ENCODE measurements at places on chromosomes 16 and 17.

GRCh38 chr16:48950184-48950583 lies 331.5 kb downstream of the CBLN1 start:
- no peak for DNase-seq

DNA sequence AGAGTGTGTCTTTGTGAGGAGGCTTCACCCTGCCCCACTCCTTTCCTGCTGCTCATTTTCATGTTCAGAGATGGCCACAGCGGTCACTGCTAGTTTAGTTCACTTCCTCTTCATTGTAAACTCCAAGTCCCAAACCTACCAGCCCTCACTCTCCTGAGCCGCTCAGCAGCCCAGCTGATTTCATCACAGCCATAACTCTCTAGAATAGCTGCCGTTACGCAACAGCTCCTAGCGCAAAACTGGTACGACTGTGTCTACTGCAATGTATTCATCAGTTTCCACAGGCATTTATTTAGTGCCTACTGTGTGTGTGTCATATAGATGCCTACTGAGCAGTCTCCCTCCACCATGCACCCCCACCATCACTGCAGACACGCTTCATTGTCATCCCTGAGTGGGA lies 233.5 kb upstream of the RPL38 start:
- DNase-seq, result no peak

- peak; percentile 55 for DNase-seq
Measured at GRCh38 chr17:66533572-66533971, 231.2 kb downstream of the PRKCA start.

DNA sequence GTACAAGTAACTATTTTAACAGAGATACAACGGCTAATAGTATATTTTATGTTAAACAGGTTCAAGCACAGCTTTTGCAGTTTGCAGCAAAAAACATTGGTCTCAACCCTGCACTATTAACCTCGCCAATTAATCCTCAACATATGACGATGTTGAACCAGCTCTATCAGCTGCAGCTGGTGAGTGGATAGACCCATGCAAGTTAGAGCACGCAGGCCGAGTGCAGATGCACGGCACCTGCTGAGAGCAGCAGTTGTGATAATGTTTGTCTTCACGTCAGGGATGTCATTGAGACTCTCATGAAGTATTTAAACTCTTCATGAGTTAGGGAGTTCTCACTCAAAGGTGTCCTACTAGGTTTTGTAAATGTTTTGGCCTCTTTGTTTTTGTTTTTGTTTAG lies 45.6 kb downstream of the TMC6 start:
- DNase-seq, result no peak

GRCh38 chr16:72125635-72126428 lies 32.2 kb downstream of the DHX38 start:
- DNase-seq, result no peak

DNA sequence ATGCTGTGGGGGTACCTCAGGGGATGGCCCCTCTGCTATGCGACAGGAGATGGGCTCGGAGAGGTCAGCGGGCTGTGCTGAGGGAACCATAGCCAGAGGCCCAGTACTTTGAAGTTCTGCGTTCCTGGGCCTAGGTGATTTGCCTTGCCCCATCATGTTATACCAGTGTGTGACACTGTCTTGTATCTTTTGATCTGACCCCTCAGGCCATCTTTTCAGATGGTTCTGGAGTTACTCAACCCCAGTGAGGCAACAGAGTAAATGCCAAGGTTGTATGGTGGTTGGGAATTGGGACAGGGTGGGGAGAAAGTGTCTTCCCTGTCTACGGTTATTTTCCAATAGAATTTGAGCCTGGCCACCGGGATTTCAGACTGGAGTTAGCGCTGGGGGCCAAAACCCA lies 8.5 kb downstream of the MSI2 start:
- no peak for DNase-seq

- DNase-seq, result peak; percentile 63
Measured at GRCh38 chr16:31880322-31880979, 6.8 kb downstream of the ZNF267 start.

DNA sequence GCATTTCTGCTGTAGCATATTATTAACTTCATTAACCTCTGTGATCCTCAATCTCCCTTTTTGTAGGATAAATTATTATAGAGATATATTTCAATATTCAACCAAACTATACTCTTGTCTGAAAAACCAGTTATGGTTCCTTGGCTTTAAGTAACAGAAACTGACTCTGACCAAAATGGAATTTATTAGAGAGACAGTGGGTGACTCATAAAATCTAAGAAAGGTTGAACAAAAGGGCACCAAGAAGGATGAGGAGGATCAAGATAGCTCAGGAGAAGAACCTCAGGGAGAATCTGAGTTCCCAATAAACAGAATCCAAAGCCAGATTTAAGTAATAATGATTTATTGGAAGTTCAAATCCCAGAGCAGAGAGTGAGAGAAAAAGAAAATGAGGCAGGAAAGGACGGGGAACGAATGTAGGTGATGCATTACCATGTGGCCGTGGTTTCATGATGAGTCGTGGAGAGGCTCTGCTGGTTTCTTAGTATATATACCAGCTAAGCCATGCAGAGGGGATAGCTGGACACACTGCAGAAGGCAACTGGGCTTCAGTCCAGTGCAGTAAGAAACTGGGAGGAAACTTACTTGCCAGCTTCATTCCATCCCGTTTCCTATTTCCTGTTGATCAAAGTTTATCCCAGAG lies 151.5 kb upstream of the GOT2 start:
- no peak for DNase-seq

- DNase-seq, result peak; percentile 38
Measured at GRCh38 chr17:45719335-45720071, 64.6 kb upstream of the CRHR1 start.

DNA sequence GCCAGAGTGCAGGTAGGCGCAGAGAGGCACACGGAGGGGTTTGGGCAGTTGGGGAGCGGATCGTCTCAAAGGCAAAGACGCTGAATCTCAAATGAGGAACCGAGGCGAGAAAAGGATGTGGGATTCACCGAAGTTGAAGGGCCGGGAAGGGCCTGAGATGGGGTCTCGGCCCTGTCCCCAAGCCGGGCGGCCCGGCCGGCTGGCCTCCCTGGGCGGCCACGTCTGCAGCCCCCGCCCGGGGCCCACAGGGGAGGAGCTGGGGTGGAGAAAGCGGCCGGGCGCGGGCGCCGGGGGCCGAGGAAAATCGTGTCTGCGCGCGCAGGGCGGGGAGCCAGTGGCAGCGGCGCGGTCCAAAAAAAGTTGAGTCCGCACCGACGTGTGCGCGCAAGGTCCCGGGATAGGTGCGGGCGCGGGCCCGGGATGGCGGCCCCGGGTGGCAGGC lies 458 bp downstream of the SLC12A4 start:
- peak; percentile 32 for DNase-seq

- DNase-seq, result no peak
Measured at GRCh38 chr16:59058250-59058649, 324.1 kb upstream of the GOT2 start.

- peak; percentile 86 for DNase-seq
Measured at GRCh38 chr17:38349097-38349730, 2.4 kb upstream of the SOCS7 start.

DNA sequence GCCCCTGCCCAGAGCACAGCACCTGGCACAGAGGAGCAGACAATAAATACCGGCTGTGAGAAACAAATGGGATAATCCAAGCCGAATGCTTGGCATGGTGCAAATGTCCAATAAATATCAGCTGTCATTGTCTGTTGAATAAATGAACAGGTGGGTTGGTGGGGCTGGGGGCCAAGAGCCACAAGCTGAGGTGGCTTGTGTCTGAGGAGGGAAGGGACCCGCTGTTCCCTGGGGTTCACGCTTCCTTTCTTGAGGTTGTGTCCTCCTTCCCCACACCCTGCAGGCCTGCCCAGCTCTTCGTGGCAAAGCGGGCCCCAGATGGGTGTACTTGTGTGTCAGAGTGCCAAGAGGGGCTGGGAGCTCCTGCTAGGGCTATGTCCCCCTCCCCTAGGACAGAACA lies 38.6 kb downstream of the ARHGAP27 start:
- no peak for DNase-seq

- DNase-seq, result no peak
Measured at GRCh38 chr16:75288596-75289120, 37.2 kb upstream of the BCAR1 start.

DNA sequence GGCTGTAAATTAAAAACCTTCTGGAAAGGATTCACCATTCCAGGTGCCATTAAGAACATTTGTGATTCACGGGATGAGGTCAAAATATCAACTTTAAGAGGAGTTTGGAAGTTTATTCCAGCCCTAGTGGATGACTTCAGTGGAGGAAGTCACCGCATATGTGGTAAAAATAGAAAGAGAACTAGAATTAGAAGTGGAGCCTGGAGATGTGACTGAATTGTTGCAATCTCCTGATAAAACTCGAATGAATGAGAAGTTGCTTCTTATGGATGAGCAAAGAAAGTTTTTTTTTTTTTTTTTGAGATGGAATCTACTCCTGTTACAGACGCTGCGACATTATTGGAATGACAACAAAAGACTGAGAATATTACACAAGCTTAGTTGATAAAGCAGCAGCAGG lies 26.7 kb downstream of the CCL4 start:
- no peak for DNase-seq

GRCh38 chr16:1723450-1724147 lies 17.6 kb downstream of the MAPK8IP3 start:
- peak; percentile 53 for DNase-seq

DNA sequence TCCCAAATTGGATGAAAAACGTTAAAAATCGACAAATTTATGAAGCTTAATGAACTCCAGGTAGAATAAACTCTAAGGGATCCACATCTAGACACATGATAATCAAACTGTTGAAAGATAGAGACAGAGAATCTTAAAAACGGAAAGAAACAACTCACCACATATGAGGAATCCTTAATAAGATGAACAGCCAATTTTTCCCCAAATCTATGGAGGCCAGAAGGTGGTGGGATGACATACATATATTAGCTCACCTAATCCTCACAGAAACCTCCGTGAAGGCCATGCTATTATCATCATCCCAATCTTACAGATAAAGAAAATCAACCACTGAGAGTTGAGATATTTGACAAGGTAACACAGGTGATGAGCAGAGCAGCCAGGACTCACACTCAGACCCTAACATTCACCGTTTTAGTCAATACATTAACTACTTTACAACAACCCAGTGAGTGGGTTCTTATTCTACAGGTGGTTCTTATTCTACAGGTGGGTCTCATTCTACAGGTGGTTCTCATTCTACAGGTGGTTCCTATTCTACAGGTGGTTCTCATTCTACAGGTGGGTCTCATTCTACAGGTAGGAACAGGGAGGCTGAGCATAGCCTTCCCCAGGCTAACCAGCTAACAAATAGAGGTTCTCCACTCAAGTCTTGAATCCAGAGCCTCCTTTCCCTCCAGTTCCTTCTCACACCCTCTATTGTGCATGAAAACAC lies 4.8 kb downstream of the CACNG1 start:
- DNase-seq, result no peak

DNA sequence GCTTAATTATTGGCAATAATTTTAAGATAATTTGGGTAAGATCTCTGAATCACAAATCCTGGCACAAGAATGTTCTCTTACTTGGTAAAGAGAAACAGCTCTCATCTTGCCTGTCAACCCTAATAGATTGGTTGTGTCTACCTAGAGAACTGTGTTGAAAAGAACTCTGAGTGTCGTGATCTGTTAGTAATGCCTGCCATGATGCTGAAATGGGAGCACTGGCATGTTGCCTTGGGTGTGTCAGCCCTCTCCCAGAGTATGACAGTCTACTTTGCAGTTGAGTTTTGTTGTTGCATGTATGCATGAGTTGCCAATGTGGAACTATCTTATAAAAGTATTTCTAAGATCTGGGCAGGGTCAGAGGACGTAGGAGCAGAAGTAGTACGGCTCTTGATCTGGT lies 221.4 kb downstream of the MAF start:
- DNase-seq, result no peak

GRCh38 chr17:66364990-66365490 lies 62.6 kb downstream of the PRKCA start:
- no peak for DNase-seq

DNA sequence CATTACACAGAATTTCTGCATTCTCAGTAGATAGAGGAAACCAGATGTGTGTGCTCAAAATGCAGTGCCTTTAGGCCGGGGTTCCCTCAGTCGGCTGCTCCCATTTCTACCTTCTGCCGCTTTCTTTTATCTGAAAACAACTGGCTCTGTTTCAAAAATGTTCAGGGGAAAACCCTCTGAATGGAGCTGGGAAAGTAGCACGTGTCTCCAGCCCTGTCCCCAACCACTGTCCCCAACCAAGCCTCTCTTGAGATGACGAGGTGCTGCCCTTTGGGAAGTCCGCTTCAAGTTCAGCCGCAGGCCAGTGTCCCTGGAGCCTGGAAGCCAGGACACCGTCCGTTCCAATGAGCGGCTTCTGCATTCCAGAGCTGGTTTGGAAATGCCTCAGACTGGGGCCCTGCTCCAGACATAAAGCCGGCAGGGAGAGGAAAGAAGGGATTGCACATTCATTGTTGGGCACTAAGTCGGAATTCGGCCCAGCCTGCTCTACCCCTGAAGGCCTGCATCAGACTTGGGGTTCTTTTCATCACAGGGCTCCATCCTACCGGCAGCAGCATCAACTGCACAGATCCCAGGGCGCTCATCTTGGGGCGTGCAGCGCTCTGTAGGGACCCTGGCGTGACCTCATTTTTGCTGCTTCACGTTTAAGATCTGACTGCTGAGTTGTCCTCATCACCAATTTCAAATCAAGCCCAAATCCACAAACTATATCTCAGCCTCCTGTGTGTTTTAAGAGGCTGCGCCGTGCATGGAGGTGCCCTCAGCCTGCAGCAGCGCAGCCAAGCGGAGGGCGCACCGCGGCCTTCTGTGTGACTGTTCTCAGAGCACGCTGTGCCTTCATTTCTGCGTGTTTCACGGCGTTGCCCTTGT lies 111.3 kb downstream of the BANP start:
- DNase-seq, result peak; percentile 91

DNA sequence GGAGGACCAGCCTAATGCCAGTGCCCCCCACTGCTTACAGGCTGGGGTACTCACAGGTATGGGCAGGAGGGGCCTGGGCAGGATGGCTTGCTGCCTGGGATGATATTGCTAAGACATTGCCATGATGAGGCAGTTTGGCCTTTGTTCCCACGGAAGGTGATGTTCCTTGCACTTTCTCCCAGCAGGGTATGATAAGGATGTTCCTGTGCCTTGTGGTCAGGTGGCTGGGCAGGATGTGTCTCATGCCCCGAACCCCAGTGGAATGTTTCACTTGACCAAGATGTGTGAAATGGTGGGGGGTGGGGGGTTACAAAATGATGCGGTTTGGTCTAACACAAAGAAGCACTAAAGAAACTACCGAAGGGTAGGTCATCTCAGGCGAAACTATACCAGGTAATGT lies 337.8 kb upstream of the ZFHX3 start:
- DNase-seq, result no peak

DNA sequence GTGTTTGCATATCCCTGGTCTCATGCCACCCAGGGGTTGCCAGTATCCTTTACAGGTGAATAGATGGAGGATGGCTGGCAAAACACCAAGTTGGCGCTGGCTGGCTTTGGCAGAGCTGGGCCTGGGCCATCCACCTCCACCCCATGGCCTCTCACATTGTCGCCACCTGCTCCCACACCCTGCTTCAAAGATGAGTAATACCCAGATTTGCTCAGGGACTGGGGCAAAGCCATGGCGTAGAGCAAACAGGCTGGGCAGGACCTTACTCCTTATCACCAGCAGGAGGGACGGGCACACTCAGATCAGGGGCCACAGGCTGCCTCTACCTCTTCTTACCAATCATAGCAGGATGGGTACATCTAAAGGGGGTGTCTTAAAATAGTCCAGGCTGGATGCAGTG lies 24.3 kb downstream of the PLA2G10 start:
- DNase-seq, result no peak

- peak; percentile 83 for DNase-seq
Measured at GRCh38 chr16:72066747-72067146, 3.7 kb downstream of the HPR start.

GRCh38 chr17:3919123-3919624 lies 2.9 kb upstream of the P2RX1 start:
- DNase-seq, result no peak
